ENCODE measurements at places on chromosomes 6 and 20.

DNA sequence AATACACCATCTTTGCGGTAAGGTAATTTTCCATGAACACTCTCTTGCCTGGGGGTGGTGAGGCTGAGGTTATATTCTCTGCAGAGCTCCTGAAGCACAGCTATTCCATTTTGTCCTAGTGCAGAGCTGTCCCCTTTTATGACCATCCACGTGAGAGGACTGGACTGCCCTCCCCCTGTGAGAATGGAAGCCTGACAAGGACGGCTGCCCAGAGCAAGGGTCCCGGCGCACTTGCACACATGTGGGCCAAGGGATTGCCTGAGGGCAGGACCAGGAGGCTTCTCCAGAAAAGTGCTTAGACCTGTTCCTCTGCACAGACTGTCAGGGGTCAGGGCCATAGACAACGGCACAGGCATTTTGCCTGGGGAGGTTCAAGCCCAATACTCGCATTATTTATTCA, 48.2 kb downstream of the SLC22A23 start:
- no peak for DNase-seq

- DNase-seq = no peak
Observed at GRCh38 chr6:21476112-21476511, 117.4 kb upstream of the SOX4 start.

GRCh38 chr20:32702706-32703425, 29.1 kb upstream of the C20orf203 start:
- no peak for DNase-seq

DNA sequence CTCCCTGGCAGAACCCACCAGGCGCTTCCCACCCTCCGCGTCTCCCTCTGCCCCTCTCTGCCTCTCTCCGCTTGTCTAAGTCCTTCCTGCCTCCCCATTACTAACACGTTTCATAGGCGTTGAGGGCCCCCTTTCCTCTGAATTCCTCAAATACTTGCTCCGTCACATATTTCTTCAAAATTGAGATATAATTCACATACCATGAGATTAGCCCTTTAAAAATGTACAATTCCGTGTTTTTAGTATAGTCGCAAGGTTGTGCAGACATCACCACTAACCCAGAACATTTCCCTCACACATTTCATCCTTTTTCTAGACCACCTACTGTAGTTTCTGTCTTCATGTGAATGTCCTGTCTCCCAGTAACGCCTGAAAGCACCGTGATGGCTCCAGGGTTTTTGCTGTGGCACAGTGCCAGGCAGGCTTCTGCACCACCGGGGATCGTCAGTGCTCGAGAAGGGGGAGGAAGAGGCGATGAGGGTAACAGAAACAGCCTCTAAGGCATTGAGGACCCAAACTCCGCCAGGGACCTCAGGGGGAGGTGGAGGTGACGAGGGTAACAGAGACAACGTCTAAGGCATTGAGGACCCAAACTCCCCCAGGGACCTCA, 141.9 kb upstream of the SNX9 start:
- no peak for DNase-seq

GRCh38 chr20:56414842-56415765, 3.0 kb downstream of the CASS4 start:
- peak; percentile 31 for DNase-seq

DNA sequence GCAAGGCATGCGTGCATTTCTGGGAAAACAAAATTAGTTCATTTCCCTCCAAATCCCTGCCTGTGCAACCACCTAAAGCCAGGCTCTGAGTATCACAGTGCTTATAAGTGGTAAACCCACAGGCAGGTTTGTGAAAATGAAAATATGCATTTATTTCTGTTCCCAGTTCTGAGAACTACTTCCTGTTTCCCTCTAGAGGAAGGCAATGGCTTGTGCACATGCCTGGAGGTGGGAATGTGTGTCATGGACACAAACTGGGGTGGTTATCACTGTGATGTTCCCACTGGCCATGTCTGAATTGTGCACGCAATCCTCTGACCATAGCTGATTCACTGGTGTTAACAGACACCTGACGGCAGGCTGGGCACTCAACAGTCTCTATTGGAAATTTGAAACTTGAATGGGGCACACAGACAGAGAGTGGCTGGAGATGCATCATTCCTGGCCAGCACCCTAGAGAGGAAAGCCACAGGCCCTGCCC, 26.3 kb downstream of the FAM110A start:
- no peak for DNase-seq

GRCh38 chr6:28648035-28648877, 122.6 kb downstream of the GPX5 start:
- no peak for DNase-seq

DNA sequence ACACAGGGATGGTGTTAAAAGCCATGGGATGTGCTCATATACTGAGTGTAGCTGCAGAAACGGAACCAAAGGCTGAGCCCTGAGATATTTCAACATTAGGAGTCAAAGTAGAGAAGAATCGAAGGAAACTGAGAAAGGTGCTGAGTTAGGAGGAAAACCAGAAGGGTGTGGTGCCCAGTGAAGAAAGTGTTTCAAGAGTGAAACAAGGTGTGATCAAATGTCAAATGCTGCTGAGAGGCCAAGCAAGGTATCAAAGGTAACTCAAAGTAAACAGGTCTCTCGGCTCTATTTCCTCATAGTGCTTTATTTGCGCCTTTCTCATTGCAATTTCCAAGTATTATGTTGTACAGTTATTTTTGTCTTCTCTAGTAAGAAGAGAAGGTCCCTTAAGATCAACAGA, 94.1 kb downstream of the PRDM1 start:
- no peak for DNase-seq

Data from stimulated activated CD8-positive, alpha-beta memory T cell treated with anti-CD3 and anti-CD28 coated beads, Interleukin-12 subunit alpha, Interleukin-12 subunit beta, amount 100 ng/mL, for 4 hours (primary cell).